Uterus (tissue), 4 donors: ENCODE measurements at places on chromosomes 13 and 19. TPM values are rescaled to one million over a fixed set of nuclear protein-coding genes. Genes with fewer than 3 reads are reported as not detected.

DNA sequence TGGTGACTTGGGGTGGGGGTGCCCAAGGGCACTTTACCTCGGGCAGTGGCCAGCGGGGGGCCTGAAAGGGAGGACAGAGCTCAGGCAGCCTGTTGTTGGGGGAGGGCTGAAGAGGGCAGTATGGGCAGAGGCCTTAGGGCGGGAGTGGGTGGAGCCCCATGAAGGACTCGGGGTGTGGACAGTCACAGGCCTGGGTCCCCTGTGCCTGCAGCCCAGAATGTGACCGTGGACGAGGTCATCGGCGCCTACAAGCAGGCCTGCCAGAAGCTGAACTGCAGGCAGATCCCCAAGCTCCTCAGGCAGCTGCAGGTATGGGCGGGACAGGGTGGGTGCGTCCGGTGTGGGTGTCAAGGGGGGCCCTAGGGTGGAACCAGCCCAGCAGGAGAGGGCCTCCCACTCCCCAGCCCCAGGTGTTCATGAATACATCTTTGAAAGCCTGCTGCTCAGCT, 22.5 kb downstream of the NKPD1 start:
- peaks cover 7% of the 10 kb centered on the region for H3K4me1 ChIP-seq
- H3K36me3 ChIP-seq = no peaks in the 10 kb centered on the region
- no peak for DNase-seq
- H3K27ac ChIP-seq = no peak overlapping the region

Gene ZNF793
- 14.1 TPM for total RNA-seq

Gene SIGLEC12
- total RNA-seq = 0.21 TPM

GRCh38 chr19:23986623-23987022, 71.9 kb downstream of the ZNF726 start:
- no peaks in the 10 kb centered on the region for H3K27me3 ChIP-seq
- no peak overlapping the region for H3K4me3 ChIP-seq
- no peaks in the 10 kb centered on the region for H3K4me1 ChIP-seq
- H3K27ac ChIP-seq = no peak overlapping the region
- no peak for DNase-seq

DNA sequence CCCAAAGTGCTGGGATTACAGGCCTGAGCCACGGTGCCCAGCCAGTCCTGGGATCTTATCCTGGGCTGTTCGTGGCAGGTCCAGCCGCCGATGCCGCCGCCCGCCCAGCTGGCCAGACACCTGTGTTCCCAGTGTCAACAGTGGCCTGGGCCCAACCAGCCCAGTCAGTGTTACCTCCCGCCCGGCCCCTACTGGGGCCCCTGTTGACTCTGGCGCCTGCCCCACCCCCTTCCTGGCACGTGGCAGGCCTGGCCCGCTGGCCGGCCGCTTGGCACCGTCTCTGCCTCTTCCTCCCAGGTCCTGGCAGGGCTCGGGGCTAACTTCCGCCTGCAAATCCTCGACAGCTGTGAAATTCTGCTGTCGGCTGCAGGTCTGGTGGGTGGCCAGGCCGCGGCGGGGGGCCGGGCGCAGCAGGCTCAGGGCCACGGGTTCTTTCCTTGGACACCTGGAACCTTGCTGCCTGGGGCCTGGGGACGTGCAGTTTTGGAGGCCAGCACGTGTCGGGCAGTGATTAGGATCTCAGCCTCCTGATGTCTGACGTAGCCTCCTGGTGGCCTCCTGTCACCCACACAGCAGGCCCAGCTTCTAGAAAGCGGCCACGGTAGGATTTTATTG, 9.1 kb downstream of the ARID3A start:
- H3K36me3 ChIP-seq = no peaks in the 10 kb centered on the region
- peaks cover 29% of the 10 kb centered on the region for H3K4me1 ChIP-seq
- no peak overlapping the region for H3K4me3 ChIP-seq
- H3K27me3 ChIP-seq = no peaks in the 10 kb centered on the region
- peak overlapping the region; percentile 66 for H3K27ac ChIP-seq

- no peak for DNase-seq
- H3K4me3 ChIP-seq = no peak overlapping the region
- H3K4me1 ChIP-seq = no peaks in the 10 kb centered on the region
- no peaks in the 10 kb centered on the region for H3K27me3 ChIP-seq
Observed at GRCh38 chr13:34413538-34414210, 528.4 kb upstream of the NBEA start.

- no peaks in the 10 kb centered on the region for H3K27me3 ChIP-seq
- H3K27ac ChIP-seq = no peak overlapping the region
- no peak for DNase-seq
- H3K4me3 ChIP-seq = no peak overlapping the region
- no peaks in the 10 kb centered on the region for H3K36me3 ChIP-seq
Observed at GRCh38 chr13:74114202-74114601, 20.0 kb downstream of the KLF12 start.

- DNase-seq = no peak
- H3K27ac ChIP-seq = peak overlapping the region; percentile 74
- no peaks in the 10 kb centered on the region for H3K36me3 ChIP-seq
- no peaks in the 10 kb centered on the region for H3K27me3 ChIP-seq
Observed at GRCh38 chr13:44397766-44398223, 24.2 kb downstream of the SERP2 start.

GRCh38 chr13:99379856-99380801, 72.9 kb upstream of the GPR183 start:
- no peak overlapping the region for H3K27ac ChIP-seq
- no peak overlapping the region for H3K4me3 ChIP-seq
- no peak for DNase-seq

Gene CABP5
- total RNA-seq = not detected

DNA sequence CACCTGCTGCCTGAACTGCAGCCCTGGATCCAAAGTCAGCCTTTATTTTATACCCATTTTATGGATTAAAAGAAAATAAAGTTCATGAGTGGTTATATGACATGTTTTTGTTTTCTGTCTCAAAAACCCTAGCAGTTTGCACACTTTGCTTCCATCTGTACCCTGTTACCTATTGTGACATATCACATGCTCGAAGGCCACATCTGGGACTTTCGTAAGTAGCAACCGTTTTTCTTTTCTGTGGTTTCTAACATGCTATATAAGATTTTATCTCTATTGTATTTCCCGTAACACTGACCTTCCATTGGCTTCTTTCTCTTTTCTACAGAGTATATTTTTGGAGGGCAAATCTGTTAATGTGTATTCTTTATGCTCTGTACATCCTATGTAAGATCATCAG, 1007.2 kb downstream of the PCDH9 start:
- H3K36me3 ChIP-seq = no peaks in the 10 kb centered on the region
- no peak overlapping the region for H3K4me3 ChIP-seq
- no peaks in the 10 kb centered on the region for H3K27me3 ChIP-seq
- H3K4me1 ChIP-seq = no peaks in the 10 kb centered on the region
- DNase-seq = no peak
- no peak overlapping the region for H3K27ac ChIP-seq

- no peaks in the 10 kb centered on the region for H3K4me1 ChIP-seq
- no peak overlapping the region for H3K4me3 ChIP-seq
- no peaks in the 10 kb centered on the region for H3K27me3 ChIP-seq
- H3K27ac ChIP-seq = no peak overlapping the region
Observed at GRCh38 chr19:13783565-13784500, 9.6 kb downstream of the C19orf53 start.

GRCh38 chr19:15913384-15913783, 15.5 kb upstream of the CYP4F2 start:
- no peak overlapping the region for H3K27ac ChIP-seq
- DNase-seq = no peak
- no peak overlapping the region for H3K4me3 ChIP-seq
- peaks cover 28% of the 10 kb centered on the region for H3K27me3 ChIP-seq
- no peaks in the 10 kb centered on the region for H3K4me1 ChIP-seq

Gene EXOC3L2
- total RNA-seq = 5.6 TPM

Gene CTXN1
- 7.2 TPM for total RNA-seq

- H3K4me3 ChIP-seq = peak overlapping the region; percentile 4
- H3K27ac ChIP-seq = no peak overlapping the region
- H3K27me3 ChIP-seq = peaks cover 29% of the 10 kb centered on the region
- DNase-seq = no peak
- no peaks in the 10 kb centered on the region for H3K36me3 ChIP-seq
- peaks cover 21% of the 10 kb centered on the region for H3K4me1 ChIP-seq
Observed at GRCh38 chr19:4584670-4585460, 25.4 kb upstream of the SEMA6B start.

DNA sequence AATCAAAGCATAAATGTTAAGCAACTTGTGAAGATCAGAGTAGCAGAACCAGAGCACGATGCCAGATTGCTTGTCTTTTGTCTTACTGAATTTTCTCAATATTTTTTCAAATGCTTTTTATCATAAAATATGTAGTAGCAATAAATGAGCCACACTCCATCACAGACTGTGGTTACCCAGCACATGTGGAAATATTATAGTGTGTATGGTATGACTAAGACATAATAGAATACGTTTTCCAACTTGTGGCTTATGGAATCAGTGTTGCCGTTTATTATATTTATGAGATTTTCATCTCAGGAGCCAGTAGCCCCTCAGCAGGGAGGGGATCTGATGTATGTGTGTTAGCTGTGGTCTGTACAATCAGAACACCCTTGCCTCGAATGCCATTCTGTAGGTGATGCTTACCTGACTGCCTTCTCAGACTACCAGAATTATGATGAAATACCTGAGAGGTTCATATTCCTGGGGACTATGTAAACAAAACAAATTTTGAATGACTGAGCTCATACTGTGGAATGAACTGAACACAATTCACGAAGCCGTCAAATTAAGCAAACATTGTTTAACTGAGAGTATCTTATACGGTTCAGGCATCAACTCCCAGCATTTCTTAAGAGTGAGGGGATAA, 1.9 kb downstream of the SCEL start:
- no peaks in the 10 kb centered on the region for H3K36me3 ChIP-seq
- H3K4me1 ChIP-seq = no peaks in the 10 kb centered on the region
- no peaks in the 10 kb centered on the region for H3K27me3 ChIP-seq
- DNase-seq = no peak
- H3K27ac ChIP-seq = no peak overlapping the region

Gene DZIP1
- total RNA-seq = 65.3 TPM

Gene SHISA7
- not detected for total RNA-seq

Gene TNNT1
- 2.5 TPM for total RNA-seq

DNA sequence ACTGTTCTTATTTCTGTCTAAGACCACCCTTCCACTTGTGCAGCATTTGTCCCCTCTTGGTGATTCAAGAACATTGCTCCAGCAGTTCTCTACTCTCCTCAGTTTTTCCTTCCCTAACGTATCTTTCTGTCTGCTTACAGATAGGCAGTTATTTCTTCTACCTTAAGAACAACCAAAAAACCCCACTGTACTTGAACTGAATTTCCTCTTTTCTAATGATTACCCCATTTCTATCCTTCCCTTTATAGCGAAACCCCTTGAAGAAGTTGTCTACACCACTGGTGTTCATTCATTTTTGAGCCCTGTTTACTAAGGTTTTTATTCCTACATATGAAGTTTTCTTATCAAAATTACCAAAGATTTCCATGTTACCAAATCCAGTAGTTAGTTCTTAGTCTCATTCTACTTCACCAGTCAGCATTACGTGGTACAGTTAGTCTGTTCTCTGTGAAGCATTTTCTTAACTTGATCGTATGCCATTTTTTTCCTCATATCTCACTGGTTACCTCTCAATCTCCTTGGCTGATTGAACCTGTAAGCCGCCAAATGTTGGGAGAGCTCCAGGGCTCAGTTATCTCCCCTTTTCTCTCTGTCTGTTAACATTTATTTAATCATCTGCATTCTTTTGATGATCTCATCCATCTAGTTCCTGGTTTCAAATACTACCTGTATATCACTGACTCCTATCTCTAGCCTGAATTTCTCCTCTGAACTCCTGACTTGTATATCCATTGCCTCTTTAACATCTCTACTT, 9.0 kb downstream of the LSM14A start:
- H3K4me3 ChIP-seq = no peak overlapping the region
- H3K27ac ChIP-seq = no peak overlapping the region
- no peak for DNase-seq
- no peaks in the 10 kb centered on the region for H3K36me3 ChIP-seq
- peaks cover 45% of the 10 kb centered on the region for H3K4me1 ChIP-seq
- no peaks in the 10 kb centered on the region for H3K27me3 ChIP-seq

DNA sequence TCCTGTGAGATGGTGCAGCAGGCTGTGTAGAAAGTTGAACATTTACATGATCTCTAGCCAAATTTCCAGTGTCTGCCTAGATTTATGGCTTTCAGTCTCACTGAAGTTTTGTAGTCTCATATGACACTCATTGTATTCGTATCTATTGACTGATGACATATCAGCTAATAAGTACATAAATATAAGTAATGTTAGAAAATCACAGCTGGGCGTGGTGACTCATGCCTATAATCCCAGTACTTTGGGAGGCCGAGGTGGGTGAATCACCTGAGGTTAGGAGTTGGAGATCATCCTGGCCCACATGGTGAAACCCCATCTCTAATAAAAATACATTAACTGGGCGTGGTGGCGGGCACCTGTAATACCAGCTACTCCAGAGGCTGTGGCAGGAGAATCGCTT, 54.7 kb upstream of the HTR2A start:
- H3K27ac ChIP-seq = no peak overlapping the region
- no peaks in the 10 kb centered on the region for H3K36me3 ChIP-seq
- no peak overlapping the region for H3K4me3 ChIP-seq
- no peaks in the 10 kb centered on the region for H3K27me3 ChIP-seq
- DNase-seq = no peak
- H3K4me1 ChIP-seq = no peaks in the 10 kb centered on the region

GRCh38 chr13:21934284-21934683, 263.4 kb downstream of the FGF9 start:
- no peak for DNase-seq
- no peaks in the 10 kb centered on the region for H3K27me3 ChIP-seq
- no peaks in the 10 kb centered on the region for H3K4me1 ChIP-seq
- H3K27ac ChIP-seq = no peak overlapping the region
- no peaks in the 10 kb centered on the region for H3K36me3 ChIP-seq
- H3K4me3 ChIP-seq = no peak overlapping the region

Gene DCLK1
- total RNA-seq = 4.4 TPM

Gene ZNF71
- total RNA-seq = 10.6 TPM

Gene RUBCNL
- total RNA-seq = 4.4 TPM

DNA sequence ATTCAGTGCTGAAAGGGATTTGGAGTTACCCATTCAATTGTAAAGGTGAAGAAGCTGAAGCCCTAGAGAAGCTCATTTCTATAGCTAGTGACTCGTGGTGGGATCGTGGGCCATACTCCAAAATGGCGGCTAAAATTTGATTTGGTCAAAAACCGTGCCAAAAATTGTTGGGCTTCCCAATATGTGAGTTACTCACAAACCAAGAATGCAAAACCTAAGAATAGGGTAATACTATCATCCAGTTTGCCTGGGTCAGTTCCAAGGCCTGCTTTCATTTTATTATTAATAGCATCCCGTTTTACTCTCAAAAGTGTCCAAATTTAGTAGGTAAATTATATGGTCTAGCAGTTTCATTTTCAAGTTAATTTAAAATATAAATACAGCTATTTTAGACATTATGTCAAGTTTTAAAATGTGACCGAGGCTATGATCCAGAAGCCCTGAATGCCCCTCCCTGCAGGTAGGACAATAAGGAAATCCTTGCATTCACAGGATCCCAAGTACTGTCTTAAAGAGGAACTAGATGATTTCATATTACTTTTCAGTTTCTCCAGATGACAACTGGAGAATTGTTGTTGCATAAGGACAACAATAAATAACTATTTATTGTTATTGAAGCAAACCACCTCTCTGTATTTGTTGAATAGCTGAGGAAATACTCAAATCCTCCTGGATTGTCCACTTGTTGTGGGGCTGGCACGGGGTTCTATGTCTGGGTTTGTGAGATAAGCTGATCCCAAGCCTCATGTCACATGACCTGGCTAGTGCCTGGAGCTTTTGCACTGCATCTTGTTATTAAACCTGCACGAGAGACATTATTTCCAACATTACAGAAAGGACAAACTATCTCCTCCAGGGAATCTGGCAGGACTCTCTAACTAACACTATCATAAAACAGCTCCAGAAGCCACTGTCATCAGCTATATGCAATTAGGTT, 11.6 kb upstream of the RAP2A start:
- no peaks in the 10 kb centered on the region for H3K36me3 ChIP-seq
- H3K27ac ChIP-seq = no peak overlapping the region
- H3K4me3 ChIP-seq = no peak overlapping the region
- no peak for DNase-seq

Gene NEK5
- 4.7 TPM for total RNA-seq
